ENCODE measurements at places on chromosomes 5 and 9. TPM values are rescaled to one million over a fixed set of nuclear protein-coding genes. Genes with fewer than 3 reads are reported as not detected.

The SPINK13 gene
- polyA plus RNA-seq: not detected

The NRG2 gene
- polyA plus RNA-seq: 0.19 TPM

The CARD9 gene
- 2.6 TPM for polyA plus RNA-seq

DNA sequence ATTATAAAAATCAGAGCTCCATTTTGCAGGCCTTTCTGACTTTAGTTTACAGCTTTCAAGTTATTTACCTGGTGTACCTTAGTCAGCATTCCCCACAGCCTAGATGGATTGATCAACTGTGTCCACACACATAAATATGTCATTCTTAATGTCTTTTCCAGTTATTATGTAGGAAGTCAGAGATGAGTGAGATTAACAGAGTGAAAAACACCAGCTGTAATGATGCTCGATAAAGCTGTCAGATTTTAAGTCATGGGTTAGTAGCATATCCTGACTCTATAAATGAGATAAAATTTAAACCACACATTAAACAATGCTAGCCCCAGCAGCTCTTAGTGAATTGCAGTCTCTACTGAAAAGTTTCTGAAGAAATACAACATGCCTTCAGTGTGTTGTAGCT, 48.9 kb downstream of the NUDT12 start:
- H3K27ac ChIP-seq: no peak overlapping the region
- no peaks in the 10 kb centered on the region for H3K27me3 ChIP-seq
- no peaks in the 10 kb centered on the region for H3K36me3 ChIP-seq

- DNase-seq: no peak
- H3K36me3 ChIP-seq: peaks cover 5% of the 10 kb centered on the region
- H3K27ac ChIP-seq: peak overlapping the region; percentile 41
These were observed 72.9 kb downstream of the PSMB7 start for GRCh38 chr9:124342402-124342775.

- H3K36me3 ChIP-seq: no peaks in the 10 kb centered on the region
- no peak overlapping the region for H3K4me3 ChIP-seq
- H3K4me1 ChIP-seq: no peaks in the 10 kb centered on the region
These were observed 132.0 kb upstream of the SV2C start for GRCh38 chr5:75951158-75951557.

Measured in small intestine (tissue), 16 donors.